ENCODE measurements at places on chromosomes 3 and 15.

DNA sequence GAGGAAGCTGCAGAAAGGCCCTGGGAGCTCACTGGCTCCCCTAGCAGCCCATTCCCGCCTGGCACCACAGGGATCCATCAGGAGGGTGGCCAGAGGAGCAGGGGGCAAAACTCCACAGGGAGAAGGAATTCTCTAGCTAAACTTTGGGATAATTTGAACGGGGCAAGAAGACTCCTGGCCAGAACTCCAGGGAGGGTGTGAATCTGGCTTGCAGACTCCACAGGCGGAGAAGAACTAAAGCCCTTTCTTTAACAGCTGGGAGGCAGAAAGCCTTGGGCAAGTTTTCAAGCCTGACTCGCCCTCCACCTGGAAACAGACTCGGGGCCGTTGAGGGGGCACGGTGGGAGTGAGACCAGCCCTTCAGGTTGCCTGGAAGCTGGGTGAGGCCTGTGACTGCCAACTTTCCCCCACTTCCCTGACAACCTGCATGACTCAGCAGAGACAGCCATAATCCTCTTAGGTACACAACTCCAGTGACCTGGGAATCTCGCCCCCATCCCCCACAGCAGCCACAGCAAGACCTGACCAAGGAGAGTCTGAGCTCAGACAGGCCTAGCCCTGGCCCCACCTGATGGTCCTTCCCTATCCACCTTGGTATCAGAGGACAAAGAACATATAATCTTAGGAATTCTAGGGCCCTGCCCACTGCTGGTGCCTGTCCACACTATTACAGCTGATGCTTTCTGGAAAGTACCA lies 28.6 kb downstream of the SLC27A2 start:
- no peak for DNase-seq

- no peak for DNase-seq
Observed at GRCh38 chr3:115095236-115095635, 51.9 kb downstream of the ZBTB20 start.

DNA sequence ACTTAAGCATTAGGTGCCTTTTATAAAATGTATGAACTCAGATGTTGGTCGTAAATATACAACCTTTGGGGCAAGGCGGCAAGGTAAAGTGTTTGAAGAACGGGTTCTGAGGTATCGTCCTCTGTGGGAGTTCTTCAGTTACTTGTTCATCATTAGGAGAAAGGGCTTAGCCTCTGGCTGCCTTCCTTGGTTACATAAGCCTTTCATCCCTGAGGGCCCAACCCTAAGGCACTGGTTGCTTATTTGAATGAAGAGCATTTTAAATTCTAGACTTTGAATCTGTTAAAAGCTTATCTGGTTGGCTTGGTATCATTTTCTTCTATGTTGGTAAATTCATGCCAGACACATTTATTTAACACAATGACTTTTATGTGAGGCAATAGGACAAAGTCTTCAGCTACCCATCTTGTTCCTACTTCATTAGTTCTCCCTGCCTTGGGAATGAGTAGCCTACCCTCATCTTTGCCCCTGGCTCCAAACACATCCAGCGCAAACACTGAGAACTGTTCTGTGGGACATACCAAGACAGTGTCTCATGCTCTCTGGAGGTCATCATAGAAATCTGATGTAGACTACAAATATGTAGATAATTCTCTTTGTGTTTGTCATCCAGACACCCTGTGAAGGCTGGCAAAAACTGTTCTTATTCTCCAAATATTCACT lies 12.4 kb upstream of the CCDC80 start:
- DNase-seq = no peak

DNA sequence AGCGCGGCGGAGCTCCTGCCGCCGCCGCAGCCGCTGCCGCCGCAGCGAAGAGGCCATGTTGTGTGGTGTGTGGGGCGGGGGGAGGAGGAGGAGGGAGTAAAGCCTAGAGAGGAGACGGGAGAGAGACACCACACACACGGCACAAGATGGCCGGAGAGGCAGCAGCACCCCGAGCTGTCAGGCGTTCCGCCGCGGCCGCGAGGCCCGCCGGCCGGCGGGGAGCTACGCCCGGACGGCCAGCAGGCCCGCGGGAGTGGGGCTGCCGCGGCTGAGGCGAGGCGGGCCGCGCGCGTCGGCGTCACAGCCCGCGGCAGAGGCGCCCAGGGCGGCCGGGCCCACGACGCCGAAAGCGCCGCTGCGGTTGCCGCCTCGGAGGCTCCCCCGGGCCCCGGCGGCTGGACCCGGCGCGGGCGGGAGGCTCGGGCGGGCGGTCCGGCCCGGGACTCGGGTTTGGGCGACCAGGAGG lies 17.4 kb upstream of the CHD2 start:
- no peak for DNase-seq
